ENCODE measurements at places on chromosomes 2 and 18. TPM values are rescaled to one million over a fixed set of nuclear protein-coding genes. Genes with fewer than 3 reads are reported as not detected.

GRCh38 chr18:35376393-35376741, 770 bp downstream of the ZNF396 start:
- DNase-seq = no peak

GRCh38 chr2:71452565-71452964, 796 bp upstream of the DYSF start:
- DNase-seq = peak; percentile 89

- no peak for DNase-seq
These were observed 17.7 kb downstream of the ST6GAL2 start for GRCh38 chr2:106868275-106868674.

DNA sequence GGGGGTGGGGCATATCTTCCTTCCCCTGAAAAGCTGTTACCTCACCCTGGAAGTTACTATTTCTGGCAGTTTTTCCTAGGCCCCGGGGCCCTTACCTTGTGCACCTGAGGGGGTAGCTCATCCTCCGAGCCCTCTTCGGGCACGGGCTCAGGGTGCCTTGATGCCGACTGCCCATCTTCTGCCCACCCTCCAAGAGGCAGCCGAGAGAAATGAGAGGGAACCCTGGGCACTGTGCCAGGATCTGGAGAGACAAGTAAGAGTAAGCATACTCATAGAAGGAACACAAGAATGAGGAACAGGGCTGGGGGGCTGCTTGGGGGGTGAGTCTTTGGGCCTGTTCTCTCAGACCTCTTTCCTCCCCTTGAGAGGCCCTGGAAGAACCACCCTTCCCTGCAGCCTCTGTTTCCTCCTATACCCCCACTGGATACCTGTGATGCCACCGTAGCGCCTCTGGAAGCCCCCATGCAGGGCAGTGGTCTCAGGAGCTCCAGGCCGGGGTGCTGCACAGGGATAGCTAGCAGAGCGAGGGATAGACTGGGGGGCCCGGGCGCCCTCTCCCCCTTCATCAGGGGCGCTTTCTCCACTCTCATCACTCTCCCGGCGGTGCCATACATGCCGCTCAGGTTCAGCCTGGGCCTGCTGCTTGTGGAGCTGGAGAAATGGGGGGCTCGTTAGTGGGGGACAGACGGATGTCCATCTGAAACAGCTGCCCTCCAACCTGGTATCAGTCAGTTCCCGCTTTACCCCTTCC, 2.1 kb upstream of the ABCB6 start:
- no peak for DNase-seq

DNA sequence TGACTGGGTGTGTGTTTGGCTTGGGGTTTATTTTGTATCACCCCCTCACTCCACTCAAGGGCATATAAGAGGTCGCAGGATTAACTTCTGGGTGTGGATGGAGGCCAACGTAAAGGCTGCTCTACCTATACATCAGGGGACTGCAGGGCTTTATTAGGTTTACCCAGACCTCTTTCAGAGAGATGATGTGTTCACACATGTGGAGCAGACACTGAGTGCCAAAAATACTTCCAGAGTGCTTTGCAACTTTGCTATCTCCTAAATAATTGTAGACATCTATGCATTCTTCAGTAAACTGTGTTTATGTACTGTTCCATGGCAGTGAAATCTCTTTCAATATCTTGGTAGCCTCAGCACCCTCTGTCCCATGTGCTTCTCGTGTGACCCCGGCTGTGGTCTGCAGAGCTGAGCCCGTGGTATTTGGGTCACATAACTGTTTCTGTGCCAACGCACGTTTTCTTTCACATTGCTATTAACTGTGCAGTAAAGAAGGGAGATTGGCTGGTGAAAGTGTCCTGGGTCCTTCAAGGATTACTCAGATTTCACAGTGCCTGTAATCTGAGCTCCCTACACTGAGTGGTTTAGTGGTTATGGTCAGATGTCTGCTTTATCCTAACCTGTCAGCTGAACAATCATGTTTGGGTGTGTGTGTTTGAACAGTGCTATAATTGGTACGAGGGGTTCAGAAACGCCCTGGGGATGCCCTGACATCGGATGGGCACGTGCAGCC, 208.1 kb downstream of the VAPA start:
- DNase-seq = no peak

- no peak for DNase-seq
These were observed 95.6 kb downstream of the TNFRSF11A start for GRCh38 chr18:62420513-62421209.

DNA sequence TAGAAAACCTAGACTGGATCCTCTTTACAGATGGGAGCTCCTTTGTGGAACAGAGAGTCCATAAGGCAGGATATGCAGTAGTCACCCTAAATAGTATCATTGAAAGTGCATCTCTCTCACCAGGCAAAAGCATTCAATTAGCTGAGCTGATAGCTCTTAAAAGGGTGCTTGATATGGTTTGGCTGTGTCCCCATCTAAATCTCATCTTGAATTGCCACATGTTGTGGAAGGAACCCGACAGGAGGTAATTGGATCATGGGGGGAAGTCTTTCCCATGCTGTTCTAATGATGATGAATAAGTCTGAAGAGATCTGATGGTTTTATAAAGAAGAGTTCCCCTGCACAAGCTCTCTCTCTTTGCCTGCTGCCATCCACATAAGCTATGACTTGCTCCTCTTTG, 96.2 kb upstream of the RMP24 start:
- DNase-seq = no peak

DNA sequence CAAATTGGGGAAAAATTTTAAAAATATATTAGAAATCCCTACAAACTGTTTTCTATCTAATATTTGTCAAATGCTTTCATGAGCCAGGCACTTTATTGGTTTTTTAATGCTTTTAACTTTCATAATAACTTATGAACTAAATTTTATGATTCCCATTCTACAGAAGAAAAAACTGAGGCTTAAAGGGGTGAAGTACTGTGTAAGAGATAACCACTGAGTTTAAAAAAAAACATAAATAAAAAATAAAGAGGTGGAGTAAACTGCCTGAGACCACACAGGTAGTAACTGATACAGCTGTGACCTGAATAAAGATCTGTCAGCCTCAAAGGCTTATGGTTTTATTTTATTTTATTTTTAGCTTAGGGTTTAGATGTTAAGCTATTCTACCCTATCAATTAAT, 24.7 kb downstream of the PNPT1 start:
- no peak for DNase-seq

GRCh38 chr18:56977771-56978170, 169.1 kb upstream of the BOD1L2 start:
- DNase-seq = no peak

DNA sequence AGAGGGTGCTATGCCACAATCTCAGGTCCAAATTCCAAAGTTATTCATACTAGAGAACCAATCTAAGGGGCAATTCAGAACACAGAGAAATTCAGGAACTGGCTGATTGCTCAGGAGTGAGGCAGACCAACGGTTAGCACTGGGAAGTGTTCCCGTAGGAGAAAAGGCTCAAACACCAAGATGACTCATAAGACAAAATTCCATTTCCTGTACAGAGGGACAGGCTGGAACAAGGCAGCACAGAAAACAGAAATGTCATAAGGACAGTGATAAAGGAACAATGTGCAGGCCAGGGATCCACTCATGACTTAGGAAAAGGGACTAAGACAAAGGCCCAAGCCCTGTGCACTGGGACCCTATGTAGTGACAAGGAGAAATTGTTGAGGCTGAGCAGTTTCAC, 54.2 kb downstream of the PDE1A start:
- DNase-seq = no peak

- DNase-seq = no peak
These were observed 37.0 kb downstream of the SMCHD1 start for GRCh38 chr18:2692508-2692907.

DNA sequence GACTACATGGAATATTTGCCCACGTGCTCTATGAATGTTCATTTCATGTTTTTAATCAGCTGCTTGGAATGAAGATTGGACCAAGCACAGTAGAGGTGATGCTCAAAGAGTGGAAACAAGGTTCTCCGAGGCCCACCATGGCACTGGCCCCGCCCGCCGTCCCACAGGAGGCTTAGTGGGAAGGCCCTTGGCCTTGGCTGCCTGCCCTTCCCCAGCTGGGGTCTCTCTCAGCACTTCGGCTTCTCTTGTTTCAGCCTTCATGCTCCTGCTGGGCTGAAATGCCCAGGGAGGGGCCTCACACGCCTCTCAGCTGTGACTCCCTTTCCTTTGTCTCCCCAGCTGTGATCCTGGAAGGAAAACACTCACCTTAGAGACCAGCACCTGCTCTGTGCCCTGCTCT, 833.2 kb downstream of the GALR1 start:
- no peak for DNase-seq

- DNase-seq = no peak
These were observed 150.9 kb upstream of the REV1 start for GRCh38 chr2:99640635-99641151.

DNA sequence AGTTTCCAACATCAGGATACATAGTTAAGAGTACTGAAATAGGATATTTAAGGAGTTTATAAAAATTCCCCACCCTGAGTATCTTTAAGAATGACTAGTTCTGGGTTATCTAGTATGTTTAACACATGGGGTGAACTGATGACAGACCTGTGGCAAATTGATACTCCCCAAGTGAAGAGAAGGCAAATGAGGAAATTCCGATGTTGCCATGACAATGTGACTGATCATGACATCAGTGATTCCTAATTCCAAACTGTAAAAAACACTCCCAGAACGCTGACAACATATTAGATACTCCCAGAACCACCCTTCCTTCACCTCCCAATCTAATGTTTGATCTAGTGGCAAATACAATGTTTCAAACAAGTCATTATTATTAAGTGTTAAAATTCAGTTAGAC, 77.6 kb downstream of the RBMS1 start:
- no peak for DNase-seq

DNA sequence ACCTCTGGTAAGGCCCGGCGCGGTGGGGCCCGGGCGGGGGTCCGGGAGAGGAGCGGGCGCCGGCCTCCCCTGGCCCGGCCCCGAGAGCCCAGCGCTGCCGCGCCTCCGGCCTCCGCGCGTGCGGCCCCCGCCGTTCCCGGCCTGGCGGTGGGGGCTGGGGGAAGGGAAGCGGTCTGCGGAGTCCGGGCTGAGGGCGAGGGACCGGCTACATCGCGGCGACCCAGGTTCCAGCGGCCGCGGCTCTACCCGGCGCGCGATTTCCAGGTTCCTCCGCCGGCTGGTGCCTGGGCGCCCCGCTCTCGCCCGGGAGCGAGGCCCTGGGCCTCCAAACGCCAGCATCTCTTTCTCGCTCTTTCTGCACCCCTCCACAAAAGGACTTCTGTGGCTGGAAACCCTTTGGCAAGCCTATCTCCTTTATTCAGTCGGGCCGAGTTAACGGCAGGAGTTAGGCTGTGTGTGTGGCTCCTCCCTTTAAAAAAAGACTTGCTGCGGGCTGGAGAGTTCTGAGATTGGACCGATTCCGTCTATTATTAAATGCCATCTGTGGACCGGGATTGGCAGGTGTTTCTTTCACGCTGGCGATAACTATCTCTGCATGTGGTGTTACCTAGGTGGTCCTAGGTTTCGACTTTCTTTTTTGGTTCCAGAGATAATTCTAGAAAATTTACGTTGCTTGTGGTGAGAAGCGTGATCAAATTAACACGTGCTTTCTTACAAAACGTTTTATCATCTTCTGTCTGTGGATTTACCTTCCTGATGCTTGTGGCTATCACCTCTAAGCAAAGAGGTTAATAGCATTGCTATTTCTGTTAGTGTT, 592 bp downstream of the ME2 start:
- peak; percentile 79 for DNase-seq

DNA sequence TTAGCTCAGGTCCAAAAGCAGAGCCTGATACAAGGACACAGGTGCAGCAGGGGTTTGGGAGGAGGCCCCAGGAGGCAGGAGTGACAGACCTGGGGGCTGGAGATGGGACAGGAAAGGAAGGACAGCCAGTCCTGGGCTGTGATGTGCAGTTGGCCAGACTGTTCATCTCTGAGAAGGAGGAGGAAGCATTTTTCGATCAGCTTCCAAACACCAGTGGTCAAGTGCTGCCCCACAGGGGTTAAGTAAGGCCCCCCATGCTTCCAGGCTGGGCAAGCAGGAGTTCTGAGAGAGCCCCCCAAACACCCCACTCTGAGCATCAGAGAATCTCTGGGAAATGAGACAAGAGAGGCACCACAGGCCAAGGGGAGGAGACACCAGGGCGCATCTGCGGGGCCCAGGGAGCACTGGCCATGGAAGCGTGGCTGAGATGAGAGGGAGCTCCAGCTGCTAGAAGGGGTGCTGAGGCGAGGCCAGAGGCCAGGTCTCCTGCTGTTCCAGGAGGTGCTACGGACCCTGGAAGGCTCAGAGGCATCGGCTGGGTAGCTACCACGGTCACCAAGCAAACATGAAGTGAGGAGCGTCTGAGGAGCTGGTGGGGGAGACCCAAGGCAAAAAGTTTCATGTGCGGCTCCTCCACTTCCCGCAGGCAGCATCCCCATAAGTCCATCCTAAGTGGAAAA, 5.6 kb upstream of the HDAC4 start:
- DNase-seq = peak; percentile 51

DNA sequence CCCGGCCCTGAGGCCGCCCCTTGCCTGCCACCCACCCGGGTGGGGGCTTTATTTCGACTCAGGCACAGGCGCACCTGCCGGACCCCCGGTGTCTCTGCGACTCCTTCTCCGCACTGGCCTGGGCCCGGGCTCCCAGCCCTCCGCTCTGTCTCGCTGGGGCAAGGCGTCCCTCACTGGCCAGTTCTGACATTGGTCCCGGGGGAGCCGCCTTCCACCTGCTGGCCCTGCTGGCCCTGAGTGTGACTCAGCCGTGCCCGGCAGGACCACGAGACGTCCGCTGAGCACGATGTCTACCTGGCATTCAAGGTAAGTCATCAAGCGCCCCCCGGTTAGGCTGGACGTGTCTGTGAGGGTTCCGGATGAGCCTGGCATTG, 131.5 kb upstream of the CTDP1 start:
- DNase-seq = peak; percentile 74

- no peak for DNase-seq
These were observed 81.5 kb downstream of the BCL2 start for GRCh38 chr18:63237881-63238692.

GRCh38 chr2:217989221-217989948, 13.4 kb downstream of the TNS1 start:
- peak; percentile 39 for DNase-seq

DNA sequence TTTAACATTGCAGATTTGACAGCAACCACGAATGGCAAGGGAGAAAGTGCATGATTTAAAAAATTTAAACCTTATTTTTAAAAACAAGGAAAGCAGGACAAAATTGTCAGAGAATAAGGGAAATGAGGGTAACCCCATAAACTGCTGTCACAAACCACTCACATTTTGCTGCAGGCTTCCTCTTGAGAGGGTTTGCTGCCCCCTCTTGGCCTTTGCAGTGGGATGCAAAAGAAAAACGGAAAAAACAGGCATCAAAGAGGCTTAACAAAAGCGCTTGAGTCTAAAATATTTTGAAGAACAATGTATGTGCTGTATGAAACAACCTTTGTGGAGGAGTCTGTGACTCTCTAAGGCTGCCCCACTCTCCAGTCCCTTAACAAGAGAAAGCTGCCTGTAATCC, 91.6 kb downstream of the TMX3 start:
- no peak for DNase-seq

Gene TMEM182
- 135 TPM for total RNA-seq

Gene REG3A
- total RNA-seq = not detected

Gene RIT2
- total RNA-seq = not detected

Gene SETBP1
- 15.5 TPM for total RNA-seq

Gene CAPN14
- 0.16 TPM for total RNA-seq

Gene ASPRV1
- total RNA-seq = 0.81 TPM

Gene RAX
- not detected for total RNA-seq

Gene CCDC148
- 0.30 TPM for total RNA-seq

Measured in cardiac septum (tissue), 1 donor.